ENCODE measurements at places on chromosomes 5 and 9.

GRCh38 chr9:121645003-121645402 is 6.4 kb upstream of the DAB2IP start:
- no peak for DNase-seq

DNA sequence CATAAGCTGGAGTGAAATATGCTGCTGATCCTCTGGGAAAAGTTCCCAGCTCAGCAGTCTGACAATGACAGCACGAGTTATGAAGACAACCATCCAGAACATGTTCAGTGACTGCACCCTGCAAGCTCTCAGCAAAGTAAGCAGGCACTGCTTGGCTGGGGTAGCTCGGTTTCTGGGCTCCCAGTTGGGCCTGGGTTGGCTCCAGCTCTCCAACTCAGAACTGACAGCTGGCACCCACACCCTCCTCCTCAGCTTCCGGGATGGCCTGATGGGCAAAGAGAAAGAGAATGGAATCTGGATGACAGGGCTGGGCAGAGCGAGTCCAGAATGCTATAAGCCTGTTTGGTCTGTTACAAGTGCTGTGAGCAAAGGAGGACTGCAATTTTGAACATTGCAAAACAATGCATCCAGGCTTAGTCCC is 185.0 kb downstream of the CSNK1G3 start:
- DNase-seq: no peak

- no peak for DNase-seq
Measured at GRCh38 chr5:115709585-115709984, 83.7 kb upstream of the TMED7 start.

DNA sequence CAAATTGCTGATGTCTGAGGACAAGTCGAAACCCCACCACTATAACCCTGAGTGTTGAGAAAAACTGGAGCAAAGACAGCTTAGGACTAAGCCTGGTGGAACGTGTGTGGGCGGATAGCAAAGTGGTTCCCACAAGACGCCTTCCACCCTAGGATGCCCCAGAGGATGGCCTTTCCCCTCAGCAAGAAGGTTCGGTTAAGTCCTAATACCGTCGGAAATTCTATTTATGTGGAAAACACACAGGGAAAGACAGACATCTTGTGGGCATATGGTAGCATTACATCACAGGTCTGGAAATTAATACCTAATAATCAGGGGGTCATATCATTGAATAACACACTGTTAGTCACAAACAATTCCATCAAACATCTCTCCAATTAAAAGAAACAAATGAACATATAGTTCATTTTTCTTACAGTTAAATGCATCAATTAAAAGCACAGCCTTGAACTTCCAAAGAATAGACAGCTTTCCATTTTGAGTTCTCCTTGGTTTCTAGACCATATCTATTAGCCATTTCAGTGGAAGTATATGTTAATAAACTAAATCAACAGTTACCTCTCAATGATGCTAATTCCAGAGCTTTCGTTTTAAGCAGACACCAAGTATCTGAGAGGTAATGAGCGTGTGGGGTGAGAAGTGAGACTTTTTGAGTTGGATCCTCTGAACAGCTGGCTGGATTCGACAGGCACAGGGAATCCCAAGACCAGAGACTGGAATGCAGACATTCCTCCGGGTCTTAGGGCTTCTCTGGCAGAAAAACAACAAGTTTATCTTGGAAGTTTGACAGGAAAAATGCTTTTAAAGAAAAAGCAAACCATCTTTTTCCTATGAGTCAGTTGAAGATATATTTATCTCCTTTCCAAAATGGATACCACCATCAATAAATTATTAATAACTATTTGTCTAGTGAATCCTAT is 2.9 kb upstream of the ICE1 start:
- DNase-seq: no peak

- DNase-seq: no peak
Measured at GRCh38 chr5:172939071-172939470, 20.2 kb upstream of the RPL26L1 start.

DNA sequence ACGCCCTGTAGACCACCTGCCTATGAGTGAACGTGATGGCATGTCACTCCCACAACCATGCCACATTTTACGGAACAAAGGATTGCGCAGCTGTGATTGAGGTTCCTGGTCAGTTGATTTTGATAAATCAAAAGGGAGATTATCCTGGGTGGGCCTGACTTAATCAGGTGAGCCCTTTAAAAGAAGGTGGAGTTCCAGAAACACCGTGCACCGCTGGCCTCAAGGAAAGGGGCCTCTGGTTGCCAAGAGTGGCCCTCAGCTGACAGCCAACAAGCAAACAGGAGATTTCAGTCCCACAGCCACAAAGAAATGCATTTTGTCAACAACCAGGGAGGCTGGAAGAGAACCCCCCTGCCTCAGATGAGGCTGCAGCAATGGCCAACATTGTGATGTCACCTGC is 19.0 kb downstream of the TRIM7 start:
- no peak for DNase-seq

DNA sequence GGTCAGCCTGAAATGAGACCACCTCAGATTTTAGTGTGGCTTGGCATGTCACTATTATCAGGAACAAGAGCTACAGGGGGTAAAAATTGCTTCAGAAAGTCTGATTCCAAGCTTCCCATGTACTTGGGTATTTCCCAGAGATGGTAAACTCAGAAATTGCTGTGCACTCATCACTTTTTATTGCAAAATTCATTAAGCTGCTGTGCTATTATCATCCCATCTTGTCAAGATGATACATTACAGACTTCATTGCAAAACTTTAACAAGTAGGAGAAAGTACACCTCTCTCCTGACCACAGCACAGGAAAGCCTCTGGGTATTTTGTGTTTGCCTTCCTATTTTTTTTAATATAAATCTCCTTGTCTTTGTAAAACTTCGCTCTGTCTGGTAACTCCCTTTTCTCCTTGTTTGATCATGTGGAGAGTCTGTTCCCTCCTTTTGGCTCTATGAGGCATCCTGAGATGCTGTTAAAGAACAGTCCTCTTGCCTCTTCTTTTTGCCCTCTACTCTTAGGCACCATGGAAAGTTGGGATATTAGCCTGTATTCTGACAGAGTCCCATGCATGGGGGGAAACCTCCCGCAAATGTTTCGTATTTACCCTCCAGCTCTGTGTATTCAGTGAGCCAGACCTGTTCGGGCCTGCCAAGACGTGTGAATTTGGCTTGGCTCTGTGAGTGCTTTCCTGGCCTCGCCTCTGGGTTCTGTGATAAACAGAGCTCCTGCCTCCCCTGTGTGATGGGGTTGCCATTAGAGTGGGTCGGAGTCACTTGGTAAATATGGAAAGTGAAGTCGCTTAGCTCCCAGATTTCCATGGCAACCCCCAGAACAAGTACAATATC is 260.7 kb downstream of the NR3C1 start:
- DNase-seq: no peak

DNA sequence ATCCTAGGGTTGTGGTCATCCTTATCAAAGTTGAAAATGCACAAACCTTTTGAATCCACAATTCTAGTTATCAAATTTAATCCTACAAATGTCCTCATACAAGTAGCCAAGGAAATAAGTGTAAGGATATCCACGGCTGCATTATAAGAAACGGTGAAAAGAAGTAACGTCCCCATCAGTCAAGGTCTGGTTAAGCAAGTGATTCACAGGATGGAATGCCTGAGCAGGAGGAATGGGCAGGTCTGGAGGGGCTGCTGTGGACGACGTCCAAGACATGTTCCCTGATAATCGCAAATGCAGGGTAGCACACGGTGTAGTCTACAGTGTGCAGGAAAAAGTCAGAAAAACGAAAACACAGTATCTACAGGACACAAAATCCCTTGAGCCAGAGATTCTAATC is 118.6 kb downstream of the ADAMTS2 start:
- DNase-seq: no peak

- DNase-seq: no peak
Measured at GRCh38 chr5:33806738-33807442, 84.9 kb downstream of the ADAMTS12 start.

GRCh38 chr9:95171001-95171400 is 146.5 kb downstream of the FANCC start:
- DNase-seq: no peak

DNA sequence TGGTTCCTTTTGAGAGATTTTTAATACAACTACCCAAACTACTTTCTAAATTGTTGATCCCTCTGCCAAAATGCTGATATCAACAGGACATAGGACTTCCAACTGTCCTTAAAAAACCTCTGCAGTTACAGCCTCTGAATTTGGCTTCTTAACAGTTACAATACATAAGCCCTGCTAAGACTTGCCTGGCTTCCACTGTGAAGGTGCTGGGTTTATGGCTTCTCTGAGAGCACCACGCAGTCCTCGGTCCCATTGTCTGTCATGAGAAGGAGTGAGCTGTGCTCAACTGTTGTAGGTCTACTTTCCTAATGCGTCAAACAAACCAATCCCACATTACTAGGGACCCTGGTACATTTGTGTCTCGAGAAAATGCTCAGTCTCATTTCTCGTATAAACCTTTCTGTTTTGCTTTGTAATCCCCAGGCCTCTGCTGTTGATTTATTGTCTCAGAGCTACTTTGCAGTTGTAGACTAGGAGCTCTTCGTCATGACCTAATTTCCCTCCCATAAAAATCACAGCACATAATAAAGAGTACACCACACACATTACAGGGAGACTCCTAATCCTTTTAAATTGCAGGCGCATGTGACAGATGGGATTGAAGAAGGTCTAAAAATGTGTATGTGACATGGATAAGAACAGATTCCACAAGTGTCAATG is 274.9 kb downstream of the NR3C1 start:
- DNase-seq: no peak

- DNase-seq: no peak
Measured at GRCh38 chr5:54514291-54514690, 3.3 kb upstream of the SNX18 start.

DNA sequence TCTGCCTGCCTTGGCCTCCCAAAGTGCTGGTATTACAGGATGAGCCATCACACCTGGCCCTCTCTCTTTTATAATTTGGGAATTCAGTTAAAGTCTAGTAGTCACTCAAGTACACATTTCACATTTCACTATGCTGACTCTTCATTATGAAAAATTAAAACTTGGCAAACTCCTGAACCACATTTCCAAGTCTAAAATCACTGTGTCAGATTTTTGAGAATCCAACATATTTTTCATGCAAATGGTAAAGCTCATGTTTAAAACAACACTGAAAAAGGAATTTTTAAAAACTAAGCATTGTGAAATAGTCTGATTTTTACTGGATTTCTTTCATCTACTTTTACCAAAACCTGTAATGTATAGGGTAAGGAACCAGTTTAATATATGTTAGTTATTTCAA is 92.3 kb downstream of the SVEP1 start:
- no peak for DNase-seq

DNA sequence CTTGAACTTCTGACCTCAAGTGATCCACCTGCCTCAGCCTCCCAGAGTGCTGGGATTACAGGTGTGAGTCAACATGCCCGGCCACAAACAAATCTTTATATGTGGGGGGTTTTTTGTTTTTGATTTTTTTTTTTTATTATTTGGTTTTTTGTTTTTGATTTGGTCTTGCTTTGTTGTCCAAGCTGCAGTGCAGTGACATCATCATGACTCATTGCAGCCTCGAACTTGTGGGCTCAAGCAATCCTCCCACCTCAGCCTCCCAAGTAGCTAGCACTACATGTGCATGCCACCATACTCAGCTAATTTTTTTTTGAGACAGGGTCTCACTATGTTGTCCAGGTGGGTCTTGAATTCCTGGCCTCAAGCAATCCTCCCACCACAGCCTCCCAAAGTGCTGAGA is 42.4 kb downstream of the ALDH7A1 start:
- DNase-seq: no peak

DNA sequence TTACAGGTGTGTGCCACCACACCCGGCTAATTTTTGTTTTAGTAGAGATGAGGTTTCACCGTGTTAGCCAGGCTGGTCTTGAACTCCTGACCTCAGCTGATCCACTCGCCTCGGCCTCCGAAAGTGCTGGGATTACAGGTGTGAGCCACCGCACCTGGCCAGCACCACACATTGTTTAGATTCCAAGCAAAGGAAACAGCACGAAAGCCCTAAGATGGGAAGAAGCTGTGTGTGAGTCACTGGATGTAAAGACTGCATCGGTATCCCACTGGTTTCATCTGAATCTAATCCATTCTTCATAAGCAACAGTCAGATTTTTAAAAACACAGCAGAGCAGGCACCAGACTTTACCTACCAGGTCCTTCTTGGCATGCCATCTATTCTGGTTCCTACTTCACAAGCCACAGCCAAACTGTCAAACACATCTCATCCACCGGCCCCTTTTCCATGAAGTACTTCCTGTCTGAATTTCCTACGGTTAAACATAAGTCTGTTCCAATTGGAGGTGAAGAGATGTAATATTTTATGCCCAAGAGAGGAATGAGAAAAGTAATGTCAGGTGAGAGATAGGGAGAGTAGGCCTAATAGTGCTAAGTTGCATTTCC is 17.4 kb downstream of the UBTD2 start:
- DNase-seq: no peak

DNA sequence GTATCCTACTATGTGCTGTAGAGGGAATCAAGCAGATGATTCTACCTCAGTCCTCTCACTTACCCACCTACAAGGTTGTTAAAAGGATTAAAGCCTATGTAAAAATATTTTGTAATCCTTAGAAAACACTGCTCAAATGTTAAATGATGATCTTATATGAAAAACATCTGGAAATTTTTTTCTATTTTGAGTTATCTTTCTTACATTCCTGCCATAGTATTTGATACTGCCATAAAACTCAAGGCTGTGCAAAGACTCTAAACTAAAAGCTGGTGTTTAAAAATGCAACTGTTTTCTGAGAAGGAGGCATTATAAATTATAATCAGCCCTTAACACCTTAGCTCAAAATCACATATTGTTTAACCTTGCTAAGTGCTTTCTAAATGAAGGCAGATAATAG is 474.2 kb downstream of the PRELID2 start:
- DNase-seq: no peak

DNA sequence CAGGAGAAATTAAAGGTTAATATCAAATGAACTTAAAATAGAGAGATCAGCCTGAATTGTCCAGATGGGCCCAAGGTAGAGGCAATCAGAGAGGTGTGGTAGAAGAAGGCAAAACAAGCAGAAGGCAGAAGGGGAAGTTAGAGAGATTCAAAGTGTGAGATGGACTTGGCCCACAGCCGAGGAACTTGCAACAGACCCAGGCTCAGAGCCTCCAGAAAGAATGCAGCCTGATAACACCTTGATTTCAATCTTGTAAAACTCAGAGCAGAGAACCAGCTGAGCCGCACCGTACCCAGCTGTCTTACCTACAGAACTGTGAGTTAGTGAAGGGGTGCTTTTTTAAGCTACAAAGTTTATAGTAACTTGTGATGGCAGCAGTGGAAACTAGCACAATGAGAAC is 190.9 kb downstream of the RFK start:
- DNase-seq: peak; percentile 53
